Caco-2 (cell line): ENCODE measurements at places on chromosomes 11 and 22. TPM values are rescaled to one million over a fixed set of nuclear protein-coding genes. Genes with fewer than 3 reads are reported as not detected.

Gene PANX2
- total RNA-seq, result 2.2 and 2.6 TPM in 2 replicates

Gene CCDC73
- total RNA-seq, result not detected in 2 replicates

Gene APOBEC3B
- total RNA-seq, result 55.8 and 60.9 TPM in 2 replicates

Gene OR51F1
- not detected in 2 replicates for total RNA-seq

Gene DGAT2
- total RNA-seq, result 73.6 and 75.8 TPM in 2 replicates

GRCh38 chr22:36578619-36579018, 49.7 kb upstream of the EIF3D start:
- no peak for DNase-seq

- DNase-seq, result no peak
Observed at GRCh38 chr11:80365980-80366379, 925.1 kb upstream of the TENM4 start.

DNA sequence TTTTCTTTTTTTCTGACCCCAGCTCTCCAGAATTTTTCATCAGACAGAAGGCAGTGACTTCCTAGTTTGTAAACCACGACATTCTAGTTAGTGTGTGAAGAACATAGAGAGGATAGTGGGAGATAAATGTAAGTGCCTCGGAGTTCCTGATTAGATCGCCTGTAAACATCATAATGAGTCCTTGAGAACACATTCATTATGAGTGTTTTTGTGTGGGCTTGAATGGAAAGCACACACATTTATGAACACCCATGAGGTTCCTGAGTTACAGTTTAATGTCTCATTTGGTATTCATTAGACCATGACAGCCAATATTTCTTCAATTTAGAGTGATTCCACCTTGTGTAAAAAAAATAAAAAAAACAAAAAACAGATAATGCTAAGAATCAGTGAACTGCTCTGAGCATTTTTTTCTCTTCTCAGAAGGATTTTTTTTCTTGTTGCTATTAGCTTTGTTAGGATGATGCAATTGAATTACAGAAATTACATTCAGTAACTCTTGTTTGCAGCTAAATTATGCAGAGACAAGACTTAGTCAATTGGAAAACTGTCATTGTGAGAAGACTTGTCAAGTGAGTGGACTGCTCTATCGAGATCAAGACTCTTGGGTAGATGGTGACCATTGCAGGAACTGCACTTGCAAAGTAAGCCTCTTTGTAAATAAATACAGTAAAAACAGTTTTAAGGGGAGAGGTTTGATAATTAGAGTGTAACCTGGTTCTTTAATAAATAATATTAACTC, 257.6 kb downstream of the NELL1 start:
- no peak for DNase-seq

DNA sequence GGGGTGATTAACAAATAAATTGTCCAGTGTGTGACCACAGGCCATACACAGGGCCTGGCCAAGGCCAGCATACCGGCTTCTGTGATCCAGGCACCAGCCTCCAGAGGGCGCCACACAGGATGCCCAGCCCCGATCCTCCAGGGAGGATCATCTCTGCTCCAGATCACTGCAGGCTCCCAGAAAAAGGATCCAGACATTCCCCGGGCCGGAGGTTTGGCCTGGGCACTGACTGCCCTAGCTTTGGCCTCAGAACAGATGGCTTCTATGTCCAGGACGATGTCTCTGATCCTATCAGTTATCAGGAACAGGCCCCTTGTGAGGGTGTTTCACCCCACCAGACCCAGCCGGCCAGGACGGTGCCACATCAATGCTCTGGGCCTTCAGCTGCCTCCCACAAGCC, 74.5 kb upstream of the LMO1 start:
- DNase-seq, result no peak

GRCh38 chr22:24400726-24401596, 26.4 kb upstream of the ADORA2A start:
- no peak for DNase-seq

DNA sequence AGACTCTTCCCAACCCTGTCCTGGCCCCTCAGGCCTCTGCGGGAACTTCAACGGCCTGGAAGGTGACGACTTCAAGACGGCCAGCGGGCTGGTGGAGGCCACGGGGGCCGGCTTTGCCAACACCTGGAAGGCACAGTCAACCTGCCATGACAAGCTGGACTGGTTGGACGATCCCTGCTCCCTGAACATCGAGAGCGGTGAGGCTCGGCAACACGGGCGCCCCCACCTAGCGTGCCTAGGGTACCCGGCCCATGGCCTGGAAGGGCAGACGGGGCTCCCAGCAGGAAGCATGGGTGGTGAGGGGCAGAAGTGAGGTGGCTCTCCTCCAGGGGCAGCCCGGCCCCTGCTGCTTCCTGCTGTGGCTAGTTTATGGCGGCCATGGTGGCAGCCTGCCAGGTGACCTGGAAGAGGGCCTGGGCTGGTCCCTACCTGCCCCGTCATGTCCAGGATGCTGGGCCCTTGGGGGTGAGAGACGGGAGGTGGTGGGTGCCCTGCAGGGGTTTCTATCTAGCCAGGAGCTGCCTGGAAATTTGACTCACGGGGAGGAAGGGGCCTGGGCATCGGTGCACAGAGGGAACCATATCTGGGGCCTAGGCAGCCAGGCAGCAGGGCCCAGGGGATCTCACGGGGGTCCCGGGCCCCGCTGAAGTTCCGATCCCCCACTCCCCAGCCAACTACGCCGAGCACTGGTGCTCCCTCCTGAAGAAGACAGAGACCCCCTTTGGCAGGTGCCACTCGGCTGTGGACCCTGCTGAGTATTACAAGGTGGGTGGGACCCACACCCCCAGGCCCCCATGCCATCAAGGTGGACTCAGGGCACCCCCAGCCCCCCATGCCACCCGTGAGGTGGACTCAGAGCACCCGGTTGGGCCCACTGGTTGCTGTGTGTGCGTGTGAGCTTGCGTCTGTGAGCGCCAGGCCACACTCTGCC, 9.2 kb downstream of the MUC2 start:
- no peak for DNase-seq

GRCh38 chr11:119910051-119910450, 181.1 kb upstream of the NECTIN1 start:
- no peak for DNase-seq

DNA sequence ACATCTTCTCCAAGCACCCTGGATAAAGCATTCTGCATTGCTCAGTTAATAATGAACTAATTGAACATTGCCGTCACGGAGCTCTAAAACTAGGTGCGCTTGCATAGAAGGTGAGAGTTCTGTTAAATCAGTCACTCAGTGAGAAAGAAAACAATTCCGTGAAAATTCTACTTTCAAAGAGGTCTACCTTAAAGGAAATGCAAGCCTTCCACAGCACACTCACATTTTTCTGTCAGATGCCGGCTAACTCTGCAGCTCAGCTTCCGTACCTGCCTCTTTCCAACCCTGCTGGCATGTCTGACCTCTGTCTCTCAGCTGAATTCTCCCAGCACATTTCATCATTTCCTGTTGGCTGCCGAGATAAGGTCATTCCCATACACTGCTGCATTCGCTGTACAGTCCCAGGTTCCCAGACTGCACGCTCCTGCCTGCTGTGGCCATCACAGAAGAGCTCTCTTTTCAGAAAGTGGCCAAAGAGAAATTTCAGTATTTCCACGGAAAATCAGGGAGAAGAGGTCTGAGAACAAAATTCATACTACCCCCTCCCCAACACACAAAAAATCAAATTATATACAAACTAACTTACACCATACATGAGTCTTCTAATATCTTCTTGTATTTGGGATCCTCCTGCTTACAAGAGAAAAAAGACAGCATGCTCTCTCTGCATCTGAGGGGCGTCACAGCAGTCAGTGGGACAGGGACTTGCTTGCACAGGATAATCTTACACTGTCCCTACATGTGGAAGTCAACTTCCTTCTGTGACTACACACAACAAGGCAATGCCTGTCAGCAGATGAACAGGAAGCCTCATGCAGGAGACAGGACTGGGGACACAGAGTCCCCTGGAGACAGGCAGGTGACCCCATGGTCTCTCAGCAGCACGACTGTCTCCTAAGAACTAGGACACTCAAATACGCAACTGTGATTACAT, 55.1 kb downstream of the PACSIN2 start:
- peak; percentile 81 for DNase-seq

DNA sequence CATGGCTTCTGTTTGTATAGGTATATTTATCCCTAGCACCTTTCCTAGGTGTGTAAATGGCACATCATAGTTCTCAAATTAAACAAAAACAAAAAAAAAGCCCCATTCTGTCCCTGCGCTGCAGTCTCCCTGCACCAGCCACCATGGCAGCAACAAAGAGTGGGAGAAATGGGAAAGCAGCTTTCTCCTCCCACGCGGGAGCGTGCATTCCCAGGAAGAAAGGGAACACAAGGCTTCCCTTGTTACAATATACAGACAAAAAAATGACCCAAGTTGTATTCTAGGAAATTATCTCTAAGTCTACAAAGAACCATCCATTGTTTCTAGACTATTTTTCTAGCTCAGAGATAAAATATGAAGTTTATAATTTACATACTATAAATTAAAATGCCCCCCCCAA, 16.1 kb upstream of the TMPRSS5 start:
- DNase-seq, result no peak

DNA sequence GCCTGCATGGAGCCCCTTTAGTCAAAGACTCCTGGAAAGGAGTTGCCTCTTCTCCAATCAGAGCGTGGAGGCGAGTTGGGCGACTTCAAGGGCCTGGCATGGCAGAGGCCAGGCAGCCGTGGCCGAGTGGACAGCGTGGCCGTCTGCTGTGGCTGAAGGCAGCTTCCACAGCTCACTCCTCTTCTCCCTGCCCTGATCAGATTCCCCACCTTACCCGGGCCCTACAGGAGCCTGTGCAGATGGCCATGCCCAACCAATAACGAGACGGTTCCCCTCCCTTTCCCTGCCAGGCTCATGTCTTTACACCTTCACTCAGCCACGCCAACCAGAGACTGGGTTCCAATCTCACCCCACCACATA, 20.0 kb upstream of the SLC22A12 start:
- DNase-seq, result no peak
